Large intestine (tissue), 12 donors: ENCODE measurements at places on chromosomes 4 and X. TPM values are rescaled to one million over a fixed set of nuclear protein-coding genes. Genes with fewer than 3 reads are reported as not detected.

SLAIN2 gene
- polyA plus RNA-seq = 38.7 TPM

DNA sequence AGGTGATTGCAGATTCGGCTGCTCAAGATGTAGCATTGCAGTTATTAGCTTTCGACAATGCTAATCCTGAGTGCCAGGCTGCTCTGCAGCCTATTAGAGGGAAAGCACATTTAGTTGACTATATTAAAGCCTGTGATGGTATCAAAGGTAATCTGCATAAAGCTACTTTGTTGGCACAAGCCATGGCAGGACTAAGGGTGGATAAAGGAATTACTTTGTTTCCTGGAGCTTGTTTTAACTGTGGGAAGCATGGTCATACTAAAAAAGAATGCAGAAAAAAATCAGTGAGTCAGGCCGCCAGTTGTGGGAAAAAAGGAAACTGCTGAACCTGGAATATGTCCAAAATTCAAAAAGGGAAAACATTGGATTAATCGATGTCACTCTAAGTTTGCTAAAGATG lies 154.9 kb upstream of the TECRL start:
- DNase-seq = no peak

GRCh38 chrX:1388651-1389050 lies 3.3 kb downstream of the SLC25A6 start:
- no peak for DNase-seq

DNA sequence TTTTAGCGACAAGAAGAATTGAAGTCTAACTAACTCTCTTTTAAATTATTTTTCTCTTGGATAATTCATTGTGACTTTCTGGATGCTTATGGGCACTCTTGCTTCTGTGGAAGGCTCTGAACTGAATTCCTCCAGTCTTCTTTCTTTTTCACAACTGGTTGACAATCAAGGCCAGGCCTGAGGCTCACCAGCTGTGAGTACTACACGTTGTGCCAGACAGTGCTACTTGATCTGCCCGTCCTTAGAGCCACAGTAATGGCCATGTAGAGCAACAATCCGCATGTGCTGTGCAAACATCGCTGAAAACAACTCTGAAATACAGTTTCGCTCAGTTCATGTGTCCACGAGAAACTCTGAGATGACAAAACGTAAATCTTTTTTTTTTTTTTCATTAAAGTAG lies 1336.3 kb upstream of the AGA start:
- DNase-seq = no peak

PRDX4 gene
- 94.2 TPM for polyA plus RNA-seq

- DNase-seq = no peak
Observed at GRCh38 chr4:42133006-42133405, 19.4 kb downstream of the BEND4 start.
